ENCODE measurements at places on chromosomes 13 and 19.
A peak's percentile ranks its signal among the peaks of the same experiment; 100 is the strongest.

DNA sequence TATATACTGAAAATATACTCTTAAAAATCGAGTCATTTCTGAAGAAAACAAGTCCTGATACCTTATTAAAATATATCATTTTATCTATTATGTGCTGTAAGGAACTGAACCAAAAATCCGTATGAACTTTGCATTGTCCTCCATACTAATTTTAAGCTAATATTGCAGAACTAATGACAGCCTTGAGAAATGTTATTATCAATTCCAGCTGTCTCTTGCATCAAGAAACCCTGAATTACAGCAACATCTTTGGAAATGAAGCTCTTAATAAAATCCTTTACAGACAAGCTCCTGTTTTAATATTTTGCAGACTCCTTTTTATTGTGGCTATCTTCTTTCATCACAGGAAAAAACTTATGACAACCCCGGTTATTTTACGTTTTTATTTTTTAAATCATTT, 1335.3 kb downstream of the EFNB2 start:
- DNase-seq, result no peak

DNA sequence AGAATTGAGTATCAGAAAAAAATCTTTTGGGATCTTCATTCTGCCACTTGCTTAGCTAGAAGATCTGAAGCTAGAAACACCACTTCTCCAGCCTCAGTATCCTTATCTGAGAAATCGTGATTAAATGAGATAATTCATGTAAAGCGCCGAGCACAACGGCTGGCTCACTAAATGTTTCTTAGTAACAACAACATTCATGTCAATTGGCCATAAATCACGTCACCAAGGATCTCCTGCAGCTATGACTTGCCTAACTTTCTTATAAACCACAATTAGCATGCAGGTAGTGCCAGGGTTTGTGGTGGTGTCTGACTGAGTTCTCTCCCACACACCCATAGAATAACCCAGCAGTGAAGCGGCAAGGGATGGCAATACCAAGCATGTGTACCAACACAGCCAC, 501.3 kb downstream of the EFNB2 start:
- DNase-seq, result no peak

- DNase-seq, result no peak
Observed at GRCh38 chr13:80363890-80364503, 23.1 kb upstream of the SPRY2 start.

- DNase-seq, result no peak
Observed at GRCh38 chr13:111322916-111323331, 2.5 kb downstream of the TEX29 start.

GRCh38 chr19:2027361-2027760, 11.8 kb upstream of the BTBD2 start:
- DNase-seq, result no peak

- DNase-seq, result no peak
Observed at GRCh38 chr13:113267642-113268405, 29.2 kb upstream of the LAMP1 start.

DNA sequence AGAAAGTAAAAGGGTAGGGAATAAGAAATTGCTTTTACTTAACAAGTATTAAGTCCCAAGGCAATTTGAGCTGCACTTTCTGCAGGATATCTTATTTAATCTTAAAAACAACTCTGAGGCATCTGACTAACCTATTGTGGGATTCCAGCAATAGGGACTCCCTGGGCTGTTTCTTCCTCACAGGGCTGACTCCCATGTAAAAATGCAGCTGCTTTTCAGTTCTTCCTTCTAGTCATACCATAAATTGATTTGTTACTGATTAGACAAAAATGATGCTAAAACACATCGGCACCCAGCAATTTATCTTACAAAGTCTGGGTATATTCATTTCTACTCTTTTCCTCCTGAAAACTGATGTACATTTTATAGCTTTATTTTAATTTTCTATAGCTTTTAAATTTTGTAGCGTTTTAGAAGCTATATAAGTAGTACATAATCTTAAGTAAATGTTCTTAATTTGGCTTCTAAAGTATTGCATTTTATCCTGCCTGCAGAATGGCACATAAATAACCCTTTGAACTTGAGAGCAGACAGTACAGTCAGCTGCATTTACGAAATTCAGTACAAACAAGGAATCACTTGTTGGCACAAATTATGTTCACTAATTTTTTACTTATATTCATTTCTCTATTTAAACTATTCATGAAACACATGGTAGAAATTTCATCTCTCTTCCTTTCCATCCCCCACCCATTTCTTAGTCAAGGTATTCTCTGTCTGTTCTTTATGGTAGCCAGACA, 102.4 kb upstream of the FRY start:
- no peak for DNase-seq

- no peak for DNase-seq
Observed at GRCh38 chr13:98416408-98416807, 160.5 kb downstream of the STK24 start.

- no peak for DNase-seq
Observed at GRCh38 chr19:10848230-10848856, at the start of gene C19orf38. C19orf38 (plus strand) TSS chr19:10848415; CDS start chr19:10848509, 94 bp downstream.

- no peak for DNase-seq
Observed at GRCh38 chr13:36124236-36124822, 6.9 kb downstream of the DCLK1 start.

DNA sequence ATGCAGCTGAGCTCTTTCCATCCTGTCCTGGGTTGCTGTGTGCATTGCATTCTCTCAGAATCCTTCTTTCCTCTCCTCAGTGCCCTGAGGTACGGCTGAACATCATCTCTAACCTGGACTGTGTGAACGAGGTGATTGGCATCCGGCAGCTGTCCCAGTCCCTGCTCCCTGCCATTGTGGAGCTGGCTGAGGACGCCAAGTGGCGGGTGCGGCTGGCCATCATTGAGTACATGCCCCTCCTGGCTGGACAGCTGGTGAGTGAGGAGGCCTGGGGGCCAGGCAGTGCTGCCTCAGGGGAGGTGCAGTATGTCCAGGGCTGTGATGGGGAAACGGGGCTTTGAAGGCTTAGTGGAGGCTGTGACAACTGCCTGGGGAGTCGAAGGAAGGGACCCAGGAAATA, 29.8 kb downstream of the PPP2R1A start:
- DNase-seq, result no peak

DNA sequence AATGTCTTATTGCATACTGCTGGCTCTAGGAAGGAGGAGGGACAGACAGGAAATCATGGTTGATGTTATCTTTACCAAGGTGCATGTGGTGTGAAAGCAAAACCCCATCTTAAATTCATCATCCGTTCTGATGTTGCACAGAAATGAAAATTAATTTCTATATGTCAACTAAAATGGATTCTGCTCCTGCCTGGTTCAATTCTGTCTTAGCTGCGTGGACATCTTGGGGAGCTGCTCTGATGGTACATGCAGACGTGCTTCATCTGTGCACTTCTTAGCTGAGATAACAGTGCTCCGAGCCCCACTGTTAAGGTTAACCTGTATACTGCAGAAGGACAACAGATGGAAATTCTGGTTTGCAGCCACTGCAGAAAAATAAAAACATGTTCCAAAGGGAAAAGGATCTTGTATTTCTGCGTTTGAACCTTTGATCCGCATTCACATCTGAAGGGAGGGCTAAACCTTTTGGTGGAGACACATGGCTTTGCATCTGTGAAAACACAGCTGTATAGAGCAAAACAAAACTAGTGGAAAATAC, 155.6 kb downstream of the TM9SF2 start:
- no peak for DNase-seq

- DNase-seq, result no peak
Observed at GRCh38 chr19:6032827-6033226, 54.9 kb upstream of the RANBP3 start.

GRCh38 chr19:49133621-49134454, 14.5 kb downstream of the PPFIA3 start:
- peak; percentile 60 for DNase-seq

- DNase-seq, result no peak
Observed at GRCh38 chr19:52786078-52786463, 520 bp downstream of the ZNF600 start.

GRCh38 chr13:44718467-44718866, 142.3 kb upstream of the TSC22D1 start:
- no peak for DNase-seq

- no peak for DNase-seq
Observed at GRCh38 chr13:101398191-101398590, 18.1 kb downstream of the NALCN start.

Data from stimulated activated CD4-positive, alpha-beta T cell treated with anti-CD3 and anti-CD28 coated beads, Interleukin-4, amount 100 ng/mL, for 1 hour (primary cell).